ENCODE measurements at places on chromosomes 6 and 20.

- DNase-seq = no peak
Measured at GRCh38 chr20:2911200-2911599, 37.9 kb downstream of the PTPRA start.

DNA sequence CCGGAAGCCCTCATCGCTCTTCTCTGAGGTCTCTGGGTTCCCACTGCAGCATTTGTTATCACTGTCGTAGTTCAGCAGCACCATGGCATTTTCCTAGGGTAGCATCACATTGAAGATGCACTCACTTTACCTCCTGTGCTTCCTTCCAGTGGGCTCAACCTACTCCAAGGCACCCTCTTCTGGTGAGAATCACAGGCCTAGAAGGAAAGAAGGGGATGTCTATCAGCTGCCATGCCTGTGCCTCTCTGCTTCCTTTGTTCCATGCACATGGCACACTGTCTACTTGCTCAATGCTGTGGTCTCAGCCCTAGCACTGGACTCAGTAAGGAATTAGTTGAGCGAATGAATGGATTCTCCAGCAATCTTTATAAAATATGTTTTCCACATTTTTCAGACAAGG lies 22.6 kb downstream of the CST4 start:
- no peak for DNase-seq

- no peak for DNase-seq
Measured at GRCh38 chr6:39561536-39562266, 163.5 kb downstream of the KIF6 start.

DNA sequence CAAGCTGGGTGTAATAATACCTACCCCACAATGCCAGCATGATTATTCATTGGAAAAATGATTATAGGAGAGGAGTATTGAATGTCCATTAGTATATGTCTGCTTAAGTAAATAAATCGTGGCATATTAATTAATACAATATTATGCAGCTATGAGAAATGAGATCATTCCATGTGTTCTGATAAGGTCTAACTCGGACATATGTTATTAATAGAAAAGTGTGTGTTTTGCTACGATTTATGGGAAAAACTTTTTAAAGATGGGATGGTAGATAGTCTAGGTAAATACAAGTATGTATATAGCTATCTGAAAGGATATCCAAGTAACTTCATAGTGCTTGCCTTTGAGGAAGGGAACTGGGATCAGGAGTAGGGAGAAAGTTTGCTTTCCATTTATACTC lies 61.5 kb upstream of the CDKAL1 start:
- DNase-seq = no peak

GRCh38 chr20:51326201-51326819 lies 216.2 kb downstream of the NFATC2 start:
- peak; percentile 26 for DNase-seq

All from stimulated activated CD4-positive, alpha-beta T cell treated with anti-CD3 and anti-CD28 coated beads, Interleukin-1b, Interleukin-23, amount 100 ng/mL, for 4 hours (primary cell).